EH (cell line): ENCODE measurements at places on chromosomes 12 and 14.

GRCh38 chr14:57578801-57579200 lies 85.1 kb upstream of the CCDC198 start:
- DNase-seq, result no peak

DNA sequence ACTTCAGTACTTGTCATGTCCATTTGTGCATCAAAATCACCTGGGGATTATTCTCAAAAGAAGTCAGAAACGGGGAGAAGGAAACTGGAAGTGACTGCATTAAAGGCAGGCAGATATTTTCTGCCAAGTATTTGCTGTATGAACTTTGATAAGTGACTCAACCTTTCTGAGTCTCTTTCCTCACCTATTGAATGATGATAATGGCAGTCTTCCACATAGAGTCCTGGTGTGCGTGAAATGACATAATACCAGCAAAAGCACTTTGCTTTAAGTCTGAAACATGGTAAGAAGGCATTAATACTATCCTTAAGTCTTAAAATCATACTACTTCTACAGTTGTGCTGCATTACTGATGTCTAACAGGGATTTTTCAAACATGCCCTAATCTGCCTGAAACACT lies 278.5 kb downstream of the ADAMTS20 start:
- no peak for DNase-seq

- DNase-seq, result no peak
Observed at GRCh38 chr14:89959853-89960445, 4.2 kb downstream of the TDP1 start.

DNA sequence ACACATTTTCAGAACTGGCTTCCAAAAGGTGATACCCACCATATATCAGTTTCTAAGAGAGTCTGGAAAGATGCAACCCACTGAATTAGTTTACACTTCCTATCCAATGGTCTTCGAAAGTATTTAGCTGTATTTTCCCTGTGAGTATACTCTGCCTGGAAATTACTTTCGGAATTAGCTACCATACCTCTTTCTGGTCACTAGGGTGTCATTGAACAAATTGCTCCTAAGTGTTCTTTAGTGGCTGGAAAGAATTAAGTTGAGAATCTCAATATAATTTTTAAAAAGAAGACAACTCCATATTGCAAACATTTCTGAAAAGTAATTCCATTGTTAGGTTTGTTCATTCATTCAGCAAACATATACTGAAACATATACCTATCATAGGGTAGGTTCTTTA lies 283.1 kb upstream of the SSTR1 start:
- no peak for DNase-seq

DNA sequence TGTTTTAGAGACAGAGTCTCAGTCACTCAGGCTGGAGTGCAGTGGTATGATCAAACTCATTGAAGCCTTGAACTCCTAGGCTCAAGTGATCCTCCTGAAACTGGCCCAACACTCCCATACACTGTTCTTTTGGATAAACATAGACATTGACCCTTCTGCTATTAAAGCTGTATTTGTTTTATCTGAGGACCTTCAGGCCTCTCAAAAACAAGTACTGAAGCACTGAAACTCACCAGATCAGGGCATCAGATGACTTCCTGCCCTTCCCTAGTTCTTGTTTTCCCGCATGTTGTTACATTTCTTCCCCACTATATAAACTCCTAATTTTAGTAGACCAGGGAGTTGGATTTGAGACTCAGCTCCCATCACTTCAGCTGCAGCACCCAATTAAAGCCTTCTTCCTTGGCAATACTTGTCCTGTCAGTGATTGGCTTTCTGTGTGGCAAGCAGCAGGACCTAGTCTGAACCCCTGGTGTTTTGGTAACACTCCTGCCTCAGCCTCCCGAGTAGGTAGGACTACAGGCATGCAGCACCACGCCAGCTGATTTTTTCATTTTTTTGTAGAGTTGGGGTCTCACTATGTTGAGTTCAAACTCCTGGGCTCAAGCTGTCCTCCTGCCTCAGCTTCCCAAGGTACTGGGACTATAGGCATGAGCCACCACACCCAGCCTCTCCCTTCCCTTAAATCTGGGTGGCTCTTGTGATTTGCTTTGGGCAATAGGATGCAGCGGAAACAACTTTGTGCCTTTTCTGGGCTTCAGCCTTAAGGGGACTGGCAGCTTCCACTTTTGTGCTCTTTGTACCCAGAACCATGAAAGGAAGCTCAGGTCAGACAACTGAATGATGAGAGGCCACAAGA lies 12.5 kb upstream of the IFT81 start:
- peak; percentile 18 for DNase-seq
